ENCODE measurements at places on chromosomes 4 and X.
A peak's percentile ranks its signal among the peaks of the same experiment; 100 is the strongest.

- DNase-seq = no peak
Observed at GRCh38 chrX:19627533-19627932, 112.2 kb upstream of the MAP3K15 start.

DNA sequence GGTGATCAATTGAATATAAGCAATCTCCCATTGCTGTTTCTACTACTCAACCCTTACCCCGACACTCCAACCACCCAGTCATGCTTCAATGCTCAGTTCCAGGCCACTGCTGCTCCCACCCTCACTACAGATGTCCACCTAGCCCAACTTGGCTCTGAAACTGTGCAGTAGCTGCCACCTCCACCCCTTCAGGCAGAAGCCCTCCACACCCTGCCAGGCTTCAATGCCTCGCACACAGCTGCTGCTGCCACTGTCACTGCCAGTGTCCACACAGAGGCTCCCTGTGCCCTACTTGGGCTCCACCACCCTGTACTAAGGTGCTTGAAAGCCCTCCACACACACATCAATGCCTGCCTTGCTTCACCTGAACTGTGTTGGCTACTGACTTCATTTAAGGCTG is 34.6 kb downstream of the LAMTOR3 start:
- no peak for DNase-seq

DNA sequence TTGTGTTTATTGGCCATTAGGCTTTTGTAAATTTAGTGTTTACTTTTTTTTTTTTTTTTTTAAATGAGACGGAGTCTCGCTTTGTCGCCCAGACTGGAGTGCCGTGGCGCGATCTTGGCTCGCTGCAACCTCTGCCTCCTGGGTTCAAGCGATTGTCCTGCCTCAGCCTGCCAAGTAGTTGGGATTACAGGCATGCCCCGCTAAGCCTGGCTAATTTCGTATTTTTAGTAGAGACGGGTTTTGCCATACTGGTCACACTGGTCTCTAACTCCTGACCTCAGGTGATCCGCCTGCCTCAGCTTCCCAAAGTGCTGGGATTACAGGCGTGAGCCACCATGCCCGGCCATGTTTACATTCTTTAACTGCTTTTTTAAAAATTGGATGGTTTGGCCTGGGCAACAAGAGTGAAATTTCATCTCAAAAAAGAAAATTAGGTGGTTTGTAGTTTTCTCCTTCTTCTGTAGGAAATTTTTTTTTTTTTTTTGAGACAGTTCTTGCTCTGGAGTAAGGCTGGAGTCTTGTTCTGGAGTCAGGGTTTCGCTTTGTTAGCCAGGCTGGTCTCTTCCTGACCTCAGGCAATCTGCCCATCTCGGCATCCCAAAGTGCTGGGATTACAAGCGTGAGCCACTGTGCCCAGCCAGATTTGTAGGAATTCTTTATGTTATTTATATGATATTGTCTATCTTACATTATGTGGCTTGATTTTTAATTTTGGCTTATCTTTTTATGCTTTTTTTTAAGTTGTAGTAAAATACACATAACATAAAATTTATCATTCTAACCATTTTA is 15.1 kb downstream of the UBE2K start:
- no peak for DNase-seq

DNA sequence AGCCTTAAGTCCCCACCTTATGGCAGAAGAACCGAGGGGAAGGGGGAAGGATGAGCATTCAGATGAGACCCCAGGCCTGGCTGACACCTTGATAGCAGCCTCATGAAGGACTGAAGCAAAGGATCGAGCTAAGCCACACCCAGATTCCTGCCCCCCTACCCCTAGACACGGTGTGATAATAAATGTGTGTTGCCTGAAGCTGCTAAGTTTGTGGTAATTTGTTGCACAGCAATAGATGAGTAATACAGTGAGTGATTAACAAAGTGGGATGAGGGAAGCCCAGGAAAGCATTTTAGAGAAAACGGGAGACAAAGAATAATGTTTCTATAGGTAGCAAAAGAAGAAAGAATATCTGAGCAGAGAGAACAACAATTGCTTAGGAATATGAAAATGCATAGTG is 404.2 kb downstream of the MID1IP1 start:
- DNase-seq = no peak

DNA sequence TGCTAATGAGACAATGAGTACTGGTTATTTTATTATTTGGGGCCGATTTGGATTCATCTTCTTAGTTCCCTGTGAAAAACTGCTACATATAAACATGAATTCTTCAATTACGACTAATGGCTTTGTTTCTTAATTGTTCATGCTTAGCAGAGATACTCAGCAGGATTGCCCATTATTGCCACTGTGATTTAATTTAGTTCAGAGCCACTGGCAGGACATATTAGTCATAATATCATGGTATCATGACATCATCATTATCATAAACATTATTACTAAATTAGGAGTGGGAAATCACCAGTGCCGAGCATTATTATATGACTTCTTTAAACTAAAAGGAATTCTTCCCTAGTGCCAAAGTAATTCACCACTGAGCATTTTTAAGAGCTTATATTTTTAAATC is 201.4 kb downstream of the SPOCK3 start:
- DNase-seq = no peak

DNA sequence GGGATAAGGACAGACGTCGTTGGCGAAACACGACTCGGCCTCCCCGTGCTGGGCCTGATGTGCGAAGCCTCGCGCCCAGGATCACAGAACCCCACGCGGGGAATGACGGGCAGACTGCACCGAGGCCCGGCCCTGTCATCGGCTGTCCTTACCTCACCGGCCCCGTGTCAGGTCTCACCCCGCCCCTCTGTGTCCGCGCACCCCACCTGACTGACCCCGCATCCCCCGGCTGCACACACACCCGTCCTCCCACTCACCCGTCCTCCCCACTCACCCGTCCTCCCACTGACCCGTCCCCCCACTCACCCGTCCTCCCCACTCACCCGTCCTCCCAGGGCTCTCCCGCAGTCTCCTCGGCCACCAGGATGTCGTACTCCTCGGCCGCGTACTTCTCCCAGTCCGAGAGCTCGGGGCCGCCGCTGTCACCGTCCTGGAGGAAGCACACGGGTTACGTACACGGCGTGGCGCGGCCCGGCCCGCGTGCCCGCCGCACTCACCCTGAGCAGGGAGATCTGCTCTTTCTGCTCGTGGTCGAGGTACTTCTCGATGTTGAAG is 19.8 kb upstream of the GTPBP6 start:
- DNase-seq = no peak

- DNase-seq = no peak
Observed at GRCh38 chr4:53309321-53310040, 56.4 kb downstream of the SCFD2 start.

- DNase-seq = no peak
Observed at GRCh38 chr4:48543796-48544195, 53.7 kb downstream of the ZAR1 start.

GRCh38 chrX:109374262-109374960 is 107.5 kb downstream of the GUCY2F start:
- no peak for DNase-seq

DNA sequence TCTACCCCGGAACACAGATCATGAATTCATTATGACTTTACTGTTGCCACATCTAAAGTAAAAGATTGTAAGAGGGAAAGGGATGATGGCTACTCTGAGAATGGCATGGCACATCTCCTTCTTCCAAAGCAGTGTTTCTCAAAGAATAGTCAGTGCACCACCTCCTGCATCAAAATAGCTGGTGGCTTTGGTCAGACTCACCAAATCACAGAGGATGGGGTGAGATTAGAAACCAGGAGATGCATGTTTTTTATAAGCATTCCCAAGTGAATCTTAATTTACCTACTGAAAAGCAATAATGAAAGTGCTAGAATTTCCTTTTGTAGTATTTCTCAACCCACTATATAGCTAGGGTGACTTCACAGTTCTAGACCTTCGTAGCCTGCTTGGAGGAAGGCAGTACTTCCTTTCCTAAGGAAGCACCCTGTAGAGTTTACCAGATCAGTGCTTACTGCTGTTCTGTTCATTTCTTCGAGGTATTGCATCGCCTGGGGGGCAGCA is 340.8 kb upstream of the KLF3 start:
- DNase-seq = no peak

DNA sequence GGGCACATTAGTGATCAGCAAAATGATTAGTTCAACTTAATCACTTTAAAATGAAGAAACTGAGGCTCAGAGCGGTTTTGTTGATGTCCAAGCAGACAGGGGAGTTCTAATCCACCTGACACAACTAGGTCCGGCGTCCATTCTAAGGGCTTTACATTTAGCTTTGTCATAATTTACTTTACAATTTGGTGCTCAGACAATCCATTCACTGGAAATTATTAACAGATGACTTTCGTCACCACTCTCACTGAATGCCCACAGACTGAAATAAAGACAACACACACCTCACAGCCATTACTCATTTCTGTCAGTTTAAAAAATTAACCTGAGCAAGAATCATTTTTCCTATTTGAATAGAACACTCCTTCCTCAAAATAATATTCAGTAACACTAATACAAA is 10.8 kb downstream of the NR3C2 start:
- no peak for DNase-seq

DNA sequence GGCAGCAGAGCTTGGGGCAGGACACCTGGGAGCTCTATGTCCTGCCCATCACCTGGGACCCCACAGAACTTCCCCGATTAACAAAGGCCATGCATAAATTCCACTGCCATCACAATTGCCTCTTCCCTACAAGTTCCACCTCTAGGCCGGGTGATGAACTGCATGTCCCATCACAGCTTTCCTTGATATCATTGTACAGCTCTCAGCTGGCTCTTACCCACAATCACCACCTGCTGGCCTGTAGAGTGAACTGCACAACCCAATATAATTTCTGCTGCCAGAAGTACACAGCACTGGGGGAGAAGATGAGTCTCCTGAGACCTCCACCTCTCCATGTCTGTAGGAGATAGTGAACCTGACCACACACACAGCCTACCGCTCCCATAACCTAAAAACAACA is 285.0 kb upstream of the AADAT start:
- peak; percentile 47 for DNase-seq

- no peak for DNase-seq
Observed at GRCh38 chrX:100695991-100696390, 35.9 kb downstream of the SYTL4 start.

DNA sequence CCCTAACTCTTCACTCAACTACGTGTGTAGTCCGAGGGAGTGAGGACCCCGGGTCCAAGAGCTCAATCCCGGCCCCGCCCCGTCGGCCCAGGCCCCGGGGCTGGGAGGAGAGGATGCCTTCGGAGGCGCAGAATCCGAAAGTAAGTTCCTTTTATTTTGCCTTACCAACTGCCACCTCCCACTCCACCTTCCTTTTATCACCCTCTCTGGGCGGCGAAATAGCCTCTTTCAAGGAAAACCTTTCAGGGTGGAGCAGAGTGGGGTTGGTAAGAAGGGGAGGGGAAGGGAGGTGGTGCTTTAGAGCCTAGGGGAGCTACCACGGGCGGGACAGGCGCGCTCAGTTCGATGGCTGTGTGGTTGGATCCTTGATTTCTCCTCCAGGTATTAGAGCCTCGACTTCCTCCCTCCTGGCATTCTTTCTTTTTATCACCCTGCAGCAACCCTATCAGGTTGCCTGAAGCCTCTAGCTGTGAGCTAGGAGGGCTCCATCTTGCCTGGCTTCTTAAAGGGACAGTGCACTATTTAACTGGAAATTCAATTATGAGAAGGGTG is 191.2 kb downstream of the RRAGB start:
- peak; percentile 18 for DNase-seq

DNA sequence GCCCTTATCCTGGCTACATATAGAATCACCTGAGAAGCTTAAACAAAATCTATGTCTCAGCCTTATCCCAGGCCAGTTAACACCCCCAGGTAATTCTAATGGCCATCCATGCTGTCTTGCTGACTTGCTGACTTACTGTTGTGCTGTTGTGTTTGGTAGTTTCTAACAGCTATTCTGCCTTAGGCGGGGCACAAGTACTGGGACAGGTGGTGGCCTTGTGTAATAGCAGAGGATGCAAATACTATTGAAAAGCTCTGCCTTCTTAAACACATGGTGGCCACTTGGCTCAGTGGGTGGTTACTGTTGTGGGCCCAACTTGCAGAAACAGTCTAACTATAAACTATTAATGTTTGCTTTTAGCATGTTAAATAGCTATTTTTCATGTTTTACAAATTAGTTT is 56.2 kb downstream of the CDS1 start:
- DNase-seq = no peak

- DNase-seq = no peak
Observed at GRCh38 chr4:125728568-125728967, 413.8 kb downstream of the FAT4 start.

DNA sequence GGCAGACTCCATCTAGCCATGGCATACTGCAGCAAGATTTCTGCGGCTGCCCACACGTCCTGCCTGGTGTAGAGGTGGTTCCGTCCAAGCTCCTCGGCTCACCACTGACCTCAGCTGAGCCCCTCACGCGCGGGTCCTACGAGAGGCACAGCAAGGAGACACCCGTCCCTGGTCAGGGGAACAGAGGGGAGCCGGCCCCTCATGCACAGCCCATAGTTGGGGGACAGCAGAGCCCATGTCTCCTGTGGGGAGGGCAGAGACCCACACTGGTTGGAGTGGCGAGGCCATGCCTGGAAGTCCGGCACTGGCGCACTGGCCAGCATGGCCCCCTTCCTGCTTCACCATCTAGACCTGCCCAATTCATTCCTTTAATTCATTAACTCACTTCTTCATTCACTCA is 80.8 kb downstream of the HTRA3 start:
- DNase-seq = no peak

- no peak for DNase-seq
Observed at GRCh38 chr4:69600013-69600412, 39.4 kb downstream of the UGT2A2 start.

- no peak for DNase-seq
Observed at GRCh38 chrX:116272322-116272721, 101.8 kb downstream of the AGTR2 start.

GRCh38 chrX:23062359-23062758 is 62.6 kb downstream of the DDX53 start:
- DNase-seq = no peak

GRCh38 chr4:41365681-41366080 is 109.0 kb downstream of the UCHL1 start:
- no peak for DNase-seq

DNA sequence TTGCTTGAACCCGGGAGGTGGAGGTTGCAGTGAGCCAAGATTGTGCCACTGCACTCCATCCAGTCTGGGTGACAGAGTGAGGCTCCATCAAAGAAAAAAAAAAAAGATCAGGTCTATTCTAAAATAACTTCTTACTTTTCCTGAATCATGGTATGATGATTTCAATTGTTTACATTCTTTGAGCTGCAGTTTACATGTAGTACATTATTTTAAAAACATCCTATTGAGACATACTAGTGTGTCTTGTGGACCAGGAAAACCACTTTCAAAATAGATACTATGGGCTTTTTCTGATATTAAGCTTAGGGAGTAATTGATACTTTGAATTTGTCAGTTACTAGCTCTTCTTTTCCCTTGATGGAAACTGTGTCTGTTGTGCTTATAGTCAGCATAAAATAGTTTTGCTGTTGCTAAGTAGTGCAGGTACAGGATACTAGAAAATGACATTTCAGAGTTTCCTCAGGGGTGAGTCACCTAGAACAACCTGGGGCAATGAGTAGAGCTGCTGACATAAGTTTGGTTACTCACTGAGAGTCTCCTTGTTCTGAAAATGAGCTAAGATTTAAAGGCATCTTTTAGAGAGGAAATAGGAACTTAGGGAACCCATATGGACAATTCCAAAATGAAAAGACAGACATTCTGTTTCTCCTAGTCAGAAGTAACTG is 53.2 kb upstream of the C4orf54 start:
- DNase-seq = no peak

- DNase-seq = no peak
Observed at GRCh38 chrX:154353172-154353843, 21.1 kb downstream of the FLNA start.

Measured in GM10248 (cell line).